Fibroblast of skin of back (primary cell): ENCODE measurements at places on chromosomes 12 and 14.

- DNase-seq = no peak
These were observed 180.0 kb downstream of the KITLG start for GRCh38 chr12:88400302-88400701.

DNA sequence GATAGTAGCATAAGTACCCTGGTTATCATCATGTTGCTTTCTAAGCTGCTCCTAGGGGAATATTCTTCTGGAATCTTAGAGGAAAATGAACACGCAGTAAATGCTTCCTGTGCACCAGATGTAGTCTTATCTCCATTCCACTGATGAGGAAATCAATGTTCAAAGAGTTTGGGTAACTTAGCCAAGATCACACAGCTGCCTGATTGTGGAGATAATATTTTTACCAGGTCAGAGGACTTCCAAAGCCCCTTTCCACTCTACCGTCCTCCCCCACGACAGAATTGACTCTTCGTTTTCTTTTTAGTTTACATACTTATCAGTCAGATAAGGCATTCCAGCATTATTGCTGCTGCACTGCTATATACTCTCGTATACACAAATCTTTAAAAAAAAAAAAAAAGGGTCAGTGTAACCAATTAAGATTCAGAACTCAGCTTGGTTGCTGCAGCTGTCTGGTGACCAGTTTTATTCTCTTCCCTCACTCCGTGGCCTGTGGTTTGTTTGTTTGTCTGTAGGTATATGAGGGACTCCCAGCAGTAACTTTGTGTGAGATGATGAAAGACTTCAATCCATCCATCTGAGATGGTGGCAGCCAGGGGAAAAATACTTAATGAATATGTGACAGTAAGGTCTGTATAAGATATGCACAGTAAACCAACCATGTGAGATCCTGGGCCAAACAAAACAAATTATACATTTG is 110.5 kb downstream of the TGFB3 start:
- no peak for DNase-seq

DNA sequence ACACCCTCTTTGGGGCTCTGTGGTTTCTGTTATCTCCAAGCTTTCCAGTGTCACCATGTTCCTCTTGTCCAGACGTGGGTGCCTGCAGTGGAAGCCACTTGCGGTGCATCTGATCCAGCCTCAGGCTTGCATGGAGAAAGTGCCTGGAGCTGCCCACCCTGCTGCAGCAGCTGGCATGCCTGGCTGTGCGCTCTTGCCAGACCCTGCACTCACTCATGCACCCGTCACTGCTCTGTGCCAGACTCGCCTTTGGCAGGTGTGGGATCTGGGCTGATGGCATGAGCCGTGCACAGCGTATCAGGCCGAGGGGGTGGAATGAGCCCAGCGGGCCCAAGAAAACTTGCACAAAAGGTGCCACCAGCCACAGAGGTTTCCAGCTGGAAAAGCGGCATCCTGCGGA is 105.1 kb downstream of the MNAT1 start:
- DNase-seq = no peak

DNA sequence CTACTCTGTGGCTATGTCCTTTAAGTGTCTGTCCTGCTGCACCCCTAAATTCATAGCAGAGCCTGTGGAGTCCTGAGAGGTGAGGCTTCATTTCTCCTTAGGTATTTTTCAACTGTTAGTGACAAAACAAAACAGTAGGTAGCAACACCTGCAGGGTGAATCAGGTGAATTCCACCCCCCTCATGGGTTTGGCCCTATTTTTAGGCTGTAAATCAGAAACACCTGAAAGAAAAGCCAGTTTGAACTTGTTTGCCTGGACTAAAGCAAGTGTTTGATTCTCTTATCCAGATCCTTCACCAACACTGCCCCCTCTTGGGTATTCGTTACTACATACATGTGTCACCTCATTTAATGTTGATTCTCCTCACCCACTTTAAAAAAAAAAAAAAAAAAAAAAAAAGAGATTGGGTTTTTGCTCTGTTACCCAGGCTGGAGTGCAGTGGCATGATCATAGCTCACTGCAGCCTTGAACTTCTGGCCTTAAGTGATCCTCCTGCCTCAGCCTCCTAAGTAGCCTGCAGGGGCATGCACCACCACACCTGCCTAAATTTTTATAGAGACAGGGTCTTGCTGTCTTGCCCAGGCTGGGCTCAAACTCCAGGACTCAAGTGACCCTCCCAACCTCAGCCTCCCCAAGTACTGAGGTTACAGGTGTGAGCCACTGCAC is 10.3 kb downstream of the TBPL2 start:
- DNase-seq = peak; percentile 63

DNA sequence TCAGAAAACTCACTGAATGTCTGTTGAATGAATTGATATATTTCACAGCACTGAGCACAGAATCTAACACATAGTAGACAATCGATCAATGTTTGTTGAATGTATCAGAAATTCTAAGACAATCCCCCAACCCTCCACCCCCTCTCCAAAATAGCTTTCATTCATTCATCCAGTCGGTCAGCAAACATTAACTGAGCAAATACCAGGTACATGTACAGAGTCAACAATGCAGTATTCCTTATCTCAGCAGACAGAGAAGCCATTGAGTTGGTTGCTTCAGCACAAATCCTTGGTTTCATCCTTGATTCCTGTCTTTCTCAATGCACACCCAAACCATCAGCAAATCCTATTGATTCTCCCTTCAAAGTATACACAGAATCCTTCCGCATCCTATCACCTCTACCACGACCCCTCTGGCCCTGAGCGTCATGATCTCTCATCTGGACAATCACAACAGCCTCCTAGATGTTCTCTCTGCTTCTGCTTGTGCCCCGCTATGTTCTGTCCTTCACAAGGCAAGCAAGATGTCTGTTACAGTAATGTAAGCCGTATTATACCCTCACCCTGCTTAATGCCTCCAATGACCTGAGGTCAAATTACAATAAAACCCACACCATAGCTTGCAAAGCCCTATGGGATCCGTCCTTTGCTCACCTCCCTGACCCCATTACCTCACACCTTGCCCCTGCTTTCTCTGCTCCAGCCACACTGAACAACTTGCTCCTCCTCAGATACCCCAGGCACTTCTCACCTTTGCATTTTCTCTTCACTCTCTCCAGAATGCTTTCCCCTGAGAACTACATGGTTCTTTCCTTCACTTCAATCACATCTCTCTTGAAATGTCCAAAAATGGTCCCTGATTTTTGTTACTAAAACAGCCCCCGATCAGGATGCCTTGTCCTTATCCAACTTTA is 738.1 kb upstream of the TBX3 start:
- DNase-seq = no peak

DNA sequence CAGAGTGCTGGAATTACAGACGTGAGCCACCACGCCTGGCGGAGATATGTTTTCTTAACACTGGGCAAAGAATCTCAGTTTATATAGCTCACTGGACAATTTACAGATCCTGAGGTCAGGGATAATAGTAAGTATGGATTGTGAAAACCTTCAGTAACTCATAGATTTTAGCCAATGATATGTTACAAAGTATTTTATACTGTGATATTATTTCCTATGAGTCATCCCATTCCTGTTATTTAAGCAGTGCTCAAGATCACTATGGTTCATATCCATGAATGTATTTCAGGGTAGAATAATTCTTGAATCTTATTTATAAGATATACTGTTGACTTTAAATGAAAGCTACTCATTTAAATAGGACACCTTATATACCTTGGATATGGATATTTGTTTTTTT is 107.2 kb downstream of the RAD51B start:
- peak; percentile 15 for DNase-seq

DNA sequence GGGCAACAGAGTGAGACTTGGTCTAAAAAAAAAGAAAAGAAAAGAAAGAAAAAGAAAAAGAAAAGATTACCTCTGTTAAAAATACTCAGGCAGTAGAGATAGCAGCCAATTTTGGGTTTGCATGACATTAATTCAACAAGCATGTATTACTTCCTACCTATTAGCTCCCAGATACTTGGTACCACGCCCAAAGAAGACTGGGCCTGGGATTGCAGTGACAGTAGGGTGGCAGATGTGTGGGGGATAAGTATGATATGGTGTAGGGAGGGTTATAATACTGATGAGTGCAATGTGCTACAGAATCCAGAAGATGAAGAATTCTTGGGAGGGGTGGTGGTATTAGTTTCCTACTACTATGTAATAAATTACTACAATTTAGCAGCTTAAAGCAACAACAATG is 46.4 kb upstream of the FOS start:
- no peak for DNase-seq

- DNase-seq = no peak
These were observed 422.1 kb downstream of the AACS start for GRCh38 chr12:125487336-125487735.

DNA sequence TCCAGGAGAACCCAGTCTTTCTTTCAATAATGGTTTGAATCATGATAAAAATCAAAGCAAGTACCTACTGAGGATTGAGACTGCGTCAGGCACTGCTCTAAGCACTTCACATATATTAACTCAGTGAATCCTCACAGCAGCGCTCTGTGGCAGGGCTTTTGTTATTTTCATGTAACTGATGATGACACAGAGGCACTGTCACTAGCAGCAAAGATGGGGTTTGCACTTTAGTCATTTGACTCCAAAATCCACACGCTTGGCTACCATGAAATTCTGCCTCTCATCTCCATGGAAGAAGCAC is 98.8 kb upstream of the GSC start:
- DNase-seq = no peak

- DNase-seq = no peak
These were observed 22.0 kb downstream of the SLC25A29 start for GRCh38 chr14:100283984-100284881.

DNA sequence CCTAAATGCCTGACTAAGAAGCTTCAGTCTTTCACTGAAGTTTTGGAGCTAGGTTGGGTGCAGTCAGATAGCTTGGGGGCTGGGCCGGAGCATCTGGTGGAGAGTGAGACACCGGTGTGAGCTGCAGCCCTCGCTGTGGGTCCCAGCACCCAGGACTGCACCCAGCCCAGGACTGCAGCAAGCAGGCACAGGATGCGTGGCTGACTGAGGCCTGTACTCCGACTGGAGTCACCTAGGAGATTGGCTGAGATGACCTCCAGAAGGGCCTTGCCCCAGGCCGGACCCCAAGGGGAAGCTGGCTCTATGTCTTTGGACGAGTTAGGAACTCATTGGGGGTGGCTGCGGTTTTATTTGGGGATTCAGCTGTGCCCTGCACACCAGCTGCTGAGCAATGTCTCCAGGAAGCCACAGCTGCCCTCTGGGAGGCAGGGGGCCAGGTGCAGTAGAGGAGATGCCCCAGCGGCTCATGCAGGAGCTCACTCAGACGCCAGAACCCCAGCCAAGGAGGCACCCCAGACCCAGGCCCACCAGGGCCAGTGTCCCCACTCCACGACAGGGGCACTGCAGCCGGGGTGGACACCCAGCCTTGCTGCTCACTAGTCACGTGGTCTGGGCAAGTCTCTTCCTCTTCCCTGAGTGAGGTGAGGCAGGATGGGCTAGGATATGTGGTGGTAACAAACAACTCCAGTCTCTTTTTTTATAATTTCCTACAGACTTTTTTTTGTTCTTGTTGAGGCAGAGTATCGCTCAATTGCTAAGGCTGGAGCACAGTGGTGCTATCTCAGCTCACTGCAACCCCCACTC is 31.8 kb upstream of the RCOR1 start:
- DNase-seq = no peak
